SW480 (cell line): ENCODE measurements at places on chromosomes 2 and 18.

- DNase-seq: no peak
These were observed 38.8 kb upstream of the TMEM18 start for GRCh38 chr2:715854-716560.

DNA sequence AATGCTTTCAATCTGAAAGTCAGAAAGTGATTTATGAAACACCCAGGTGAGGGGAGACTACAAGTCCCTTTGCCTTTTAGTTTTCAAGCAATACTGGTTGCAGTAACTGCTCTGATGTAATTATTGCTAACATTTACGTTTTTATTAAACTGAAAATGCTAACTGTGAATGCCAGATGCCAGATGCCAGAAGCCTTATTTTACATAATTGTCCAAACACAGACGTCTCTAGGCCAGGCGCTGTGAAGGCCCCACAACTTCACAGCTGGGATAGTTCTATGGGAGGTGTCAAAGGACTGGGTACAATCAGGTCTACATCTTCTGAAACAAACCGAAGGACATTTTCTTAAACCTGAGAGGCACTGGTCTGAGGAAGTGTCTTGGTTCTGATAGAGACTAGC is 27.5 kb upstream of the MSGN1 start:
- DNase-seq: no peak

DNA sequence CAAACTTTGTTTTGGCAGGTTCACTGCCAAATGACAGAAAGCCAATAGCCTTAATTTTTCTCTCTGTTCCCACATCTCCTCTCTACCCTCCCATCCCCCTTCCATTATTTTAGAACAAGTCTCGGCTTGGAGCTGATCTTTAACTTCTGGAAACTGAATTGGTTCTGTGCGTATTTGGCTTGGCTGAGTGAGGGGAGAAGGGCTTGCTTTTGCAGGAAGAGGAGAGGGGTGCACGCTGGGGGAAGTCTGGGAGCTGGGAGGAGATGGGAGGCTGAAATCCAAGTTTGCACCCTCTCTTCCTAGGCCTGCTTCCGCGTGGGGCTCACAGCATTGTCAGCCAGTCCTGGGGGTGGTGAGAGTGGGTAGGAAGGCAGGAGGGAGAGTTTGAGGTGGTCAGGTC is 176.1 kb upstream of the SPRED2 start:
- no peak for DNase-seq

- DNase-seq: no peak
These were observed 260.2 kb downstream of the TMX3 start for GRCh38 chr18:68454511-68455228.

GRCh38 chr18:79442508-79443221 is 46.9 kb downstream of the NFATC1 start:
- no peak for DNase-seq

- DNase-seq: no peak
These were observed 233.0 kb upstream of the TNP1 start for GRCh38 chr2:217092710-217093379.

GRCh38 chr18:59616501-59616900 is 80.7 kb downstream of the CCBE1 start:
- DNase-seq: no peak
